ENCODE measurements at places on chromosomes 6 and 20. TPM values are rescaled to one million over a fixed set of nuclear protein-coding genes. Genes with fewer than 3 reads are reported as not detected.

- peak overlapping the region; percentile 53 for H3K27ac ChIP-seq
- H3K4me1 ChIP-seq: peaks cover 58% of the 10 kb centered on the region
- H3K4me3 ChIP-seq: no peak overlapping the region
- DNase-seq: peak; percentile 56
Measured at GRCh38 chr20:9059931-9060330, 9.0 kb upstream of the PLCB4 start.

DNA sequence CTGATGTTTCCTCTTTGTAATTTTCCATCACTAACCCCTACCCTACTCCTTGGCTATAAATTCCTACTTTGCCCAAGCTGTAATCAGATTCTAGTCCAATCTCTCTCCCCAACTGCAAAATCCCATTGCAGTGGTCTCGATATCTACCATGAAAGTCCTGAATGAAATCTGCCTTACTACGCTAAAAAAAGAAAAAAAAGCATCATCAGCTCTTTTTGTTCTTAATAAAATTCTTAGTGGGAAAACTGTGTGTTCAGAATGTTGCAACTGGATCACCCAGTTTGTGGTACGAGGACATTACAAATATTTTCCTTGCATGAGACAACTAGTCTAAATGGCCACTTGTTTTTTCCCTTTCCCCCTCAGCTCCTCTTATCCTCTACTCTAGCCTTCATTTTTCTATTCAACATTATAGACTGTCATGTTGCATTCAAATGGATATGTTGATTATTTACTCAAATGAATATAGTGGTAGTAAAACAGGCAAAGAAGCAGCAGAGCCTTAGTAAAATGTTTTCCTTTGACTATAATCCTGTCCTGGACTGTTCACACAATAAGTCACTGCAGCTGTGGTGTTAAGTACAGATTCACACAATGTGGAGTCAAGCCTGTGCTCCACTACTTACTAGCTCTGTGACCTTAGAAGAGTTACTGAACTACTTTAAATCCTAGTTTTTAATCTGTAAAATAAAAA is 527.1 kb upstream of the MARCKS start:
- no peaks in the 10 kb centered on the region for H3K4me1 ChIP-seq
- no peak overlapping the region for H3K4me3 ChIP-seq
- H3K27ac ChIP-seq: no peak overlapping the region
- no peak for DNase-seq

DNA sequence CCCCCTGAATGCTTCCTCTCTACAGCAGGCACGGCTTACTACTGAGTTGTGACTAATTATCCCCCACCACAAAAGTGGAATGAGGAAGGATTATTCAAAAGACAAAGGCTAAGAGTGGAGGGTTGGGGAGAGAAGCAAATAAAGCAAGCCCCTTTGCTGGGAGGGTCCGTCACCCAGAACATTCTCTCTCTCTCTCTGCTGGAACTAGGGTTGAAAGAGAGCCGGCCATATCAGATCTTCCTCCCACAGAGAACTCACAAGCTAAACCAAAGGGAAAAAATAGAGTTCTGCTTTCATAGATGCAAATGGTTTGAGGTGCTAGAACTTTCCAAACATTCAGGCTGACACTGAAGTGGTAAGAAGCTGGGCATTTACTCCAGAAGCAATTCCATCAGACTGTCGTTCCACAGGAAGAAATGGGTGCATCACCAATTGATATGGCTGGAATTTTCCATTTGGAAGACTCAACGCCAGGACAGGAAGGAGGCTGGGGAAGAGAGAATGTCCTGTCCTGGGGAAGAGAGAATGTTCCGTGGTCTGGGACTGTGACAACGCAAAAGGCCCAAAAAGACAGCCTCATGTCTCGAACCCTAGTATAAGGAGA is 7.9 kb downstream of the ZMYND8 start:
- H3K27me3 ChIP-seq: no peaks in the 10 kb centered on the region
- H3K4me3 ChIP-seq: no peak overlapping the region
- no peaks in the 10 kb centered on the region for H3K4me1 ChIP-seq
- peaks cover 20% of the 10 kb centered on the region for H3K36me3 ChIP-seq
- H3K27ac ChIP-seq: no peak overlapping the region
- DNase-seq: no peak

- peaks cover 38% of the 10 kb centered on the region for H3K4me1 ChIP-seq
- DNase-seq: peak; percentile 47
- H3K4me3 ChIP-seq: no peak overlapping the region
- H3K27ac ChIP-seq: no peak overlapping the region
Measured at GRCh38 chr6:139364302-139364981, 10.0 kb downstream of the CITED2 start.

DNA sequence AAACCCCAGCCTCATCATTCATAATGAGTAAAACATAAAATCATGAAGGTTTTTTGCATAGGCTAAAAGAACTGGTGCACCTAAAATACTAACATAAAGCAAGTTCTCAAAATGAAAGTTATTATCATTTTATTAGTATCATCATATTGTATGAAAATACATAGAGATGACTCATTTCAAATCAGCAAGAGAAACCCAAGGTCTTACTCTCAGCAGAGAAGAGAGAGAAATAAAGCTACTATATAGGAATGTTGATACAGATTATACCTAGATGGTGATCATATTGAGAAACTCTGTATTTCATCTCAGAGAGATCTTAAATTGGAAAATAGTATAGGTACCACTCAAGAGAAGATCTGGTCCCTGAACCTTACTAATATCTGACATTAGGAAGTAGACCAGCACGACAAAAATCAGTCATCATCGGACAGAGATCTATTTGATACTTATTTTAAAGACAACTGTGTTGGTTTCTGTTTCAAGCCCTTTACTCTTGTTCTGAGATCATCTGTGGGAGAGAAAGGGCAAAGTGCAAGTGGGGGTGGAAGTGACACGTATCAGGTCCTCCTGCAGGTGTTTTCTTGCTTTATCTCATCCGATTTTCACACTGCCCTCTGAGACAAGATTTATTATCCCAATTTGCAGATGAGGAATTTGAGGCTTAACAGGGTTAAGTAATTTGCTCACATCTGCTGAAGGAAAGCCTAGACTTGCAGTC is 532.3 kb downstream of the MAFB start:
- DNase-seq: no peak
- H3K4me1 ChIP-seq: no peaks in the 10 kb centered on the region
- no peak overlapping the region for H3K27ac ChIP-seq

DNA sequence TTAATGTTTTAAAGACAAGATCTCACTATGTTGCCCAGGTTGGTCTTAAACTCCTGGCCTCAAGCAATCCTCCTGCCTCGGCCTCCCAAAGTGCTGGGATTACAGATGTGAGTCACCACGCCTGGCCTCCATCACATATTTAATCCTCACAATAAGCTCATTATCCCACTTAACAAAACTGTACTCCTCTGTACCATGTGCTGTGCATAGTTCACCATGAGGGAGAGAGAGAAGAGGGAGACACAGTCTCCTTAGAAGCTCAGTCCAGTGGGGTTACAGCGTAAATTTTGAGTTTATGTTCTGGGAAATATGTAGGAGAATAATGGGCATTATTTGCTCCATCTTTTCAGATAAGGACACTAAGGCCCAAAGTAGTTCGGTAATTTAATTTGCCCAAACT is 7.9 kb upstream of the CPNE5 start:
- DNase-seq: no peak
- peaks cover 29% of the 10 kb centered on the region for H3K4me1 ChIP-seq
- peaks cover 8% of the 10 kb centered on the region for H3K36me3 ChIP-seq
- H3K4me3 ChIP-seq: no peak overlapping the region
- no peak overlapping the region for H3K27ac ChIP-seq
- H3K27me3 ChIP-seq: peaks cover 11% of the 10 kb centered on the region

- H3K4me3 ChIP-seq: no peak overlapping the region
- peaks cover 2% of the 10 kb centered on the region for H3K27me3 ChIP-seq
- H3K4me1 ChIP-seq: no peaks in the 10 kb centered on the region
- DNase-seq: no peak
Measured at GRCh38 chr20:62362991-62363919, 3.9 kb downstream of the LAMA5 start.

GRCh38 chr6:55874316-55874715 is 1.1 kb downstream of the BMP5 start:
- H3K36me3 ChIP-seq: no peaks in the 10 kb centered on the region
- peaks cover 5% of the 10 kb centered on the region for H3K27me3 ChIP-seq
- no peaks in the 10 kb centered on the region for H3K4me1 ChIP-seq
- no peak overlapping the region for H3K27ac ChIP-seq

DNA sequence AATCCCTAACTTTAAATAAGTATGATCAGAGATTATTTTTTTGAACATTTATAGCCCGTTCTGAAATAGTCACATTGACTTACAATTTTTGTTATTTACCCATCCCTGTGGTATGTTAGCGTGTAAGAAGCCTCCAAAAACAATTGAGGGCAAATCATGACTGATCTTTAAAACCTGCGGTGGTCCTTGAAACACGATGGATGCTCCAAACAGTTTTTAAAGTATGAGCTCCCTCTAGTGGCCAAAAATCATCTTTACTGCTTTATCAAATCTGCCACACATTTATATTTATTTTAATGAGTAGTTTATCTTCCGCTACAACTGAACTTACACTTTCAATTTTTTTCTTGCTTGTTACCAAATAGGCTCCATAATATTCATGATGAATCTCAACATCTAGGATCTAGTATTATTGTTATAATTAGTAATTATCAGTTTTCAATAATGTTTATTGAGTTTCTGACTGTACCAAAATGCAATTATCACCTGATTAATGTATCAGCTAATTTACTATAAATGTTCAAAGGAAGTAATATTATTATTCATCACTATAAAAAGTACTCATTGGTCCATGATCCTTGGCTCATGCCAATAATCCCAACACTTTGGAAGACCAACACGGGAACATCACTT is 52.2 kb downstream of the MARCKS start:
- H3K36me3 ChIP-seq: no peaks in the 10 kb centered on the region
- peak; percentile 65 for DNase-seq
- peaks cover 10% of the 10 kb centered on the region for H3K4me1 ChIP-seq
- peak overlapping the region; percentile 45 for H3K4me3 ChIP-seq

- peaks cover 64% of the 10 kb centered on the region for H3K4me1 ChIP-seq
- peak within 1 kb of the TSS; percentile 93 for H3K4me3 ChIP-seq
- H3K27me3 ChIP-seq: no peaks in the 10 kb centered on the region
- peak; percentile 77 for DNase-seq
- peak within 1 kb of the TSS; percentile 93 for H3K27ac ChIP-seq
- H3K36me3 ChIP-seq: peaks cover 40% of the 10 kb centered on the region
Measured at GRCh38 chr20:50931306-50932015, at the start of gene ADNP. Gene ADNP, minus strand, starts transcription at chr20:50931437. Its CDS starts 27,441 bp downstream, at chr20:50903996.

GRCh38 chr20:57496592-57496991 is 28.3 kb downstream of the CTCFL start:
- H3K4me3 ChIP-seq: no peak overlapping the region
- peaks cover 30% of the 10 kb centered on the region for H3K4me1 ChIP-seq
- no peak overlapping the region for H3K27ac ChIP-seq
- peaks cover 2% of the 10 kb centered on the region for H3K27me3 ChIP-seq
- DNase-seq: no peak

DNA sequence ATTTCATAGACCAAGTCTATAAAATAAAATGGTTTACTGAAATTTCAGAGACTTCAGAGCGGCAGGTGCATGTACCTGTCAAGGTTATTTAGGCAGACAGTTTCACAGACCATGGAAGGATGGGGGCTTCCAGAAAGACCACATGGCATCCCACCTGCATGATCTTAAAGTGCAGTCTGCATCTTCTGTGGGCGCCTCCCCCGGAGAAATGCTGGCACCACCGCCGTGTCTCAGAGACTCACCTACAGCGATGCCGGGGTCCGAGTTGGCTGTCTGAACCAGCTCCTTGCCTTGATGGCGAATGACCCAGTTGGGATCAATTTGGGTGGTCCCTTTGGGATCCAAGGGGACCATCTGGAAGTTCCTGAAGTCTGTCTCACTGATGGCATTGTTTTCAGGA is 30.6 kb downstream of the THBS2 start:
- H3K27me3 ChIP-seq: peaks cover 3% of the 10 kb centered on the region
- peaks cover 30% of the 10 kb centered on the region for H3K4me1 ChIP-seq
- H3K36me3 ChIP-seq: peaks cover 88% of the 10 kb centered on the region
- H3K4me3 ChIP-seq: no peak overlapping the region

- H3K4me1 ChIP-seq: peaks cover 13% of the 10 kb centered on the region
- no peak for DNase-seq
- peak overlapping the region; percentile 51 for H3K4me3 ChIP-seq
- H3K36me3 ChIP-seq: no peaks in the 10 kb centered on the region
- no peak overlapping the region for H3K27ac ChIP-seq
Measured at GRCh38 chr6:435441-436307, 44.1 kb downstream of the IRF4 start.

Gene MEP1A
- total RNA-seq: not detected

Gene TMC2
- total RNA-seq: not detected

Gene TSHZ2
- not detected for total RNA-seq

Gene ATG5
- total RNA-seq: 19.4 TPM

Gene OPRM1
- not detected for total RNA-seq

Data from HFFc6 (cell line).